ENCODE measurements at places on chromosomes 11 and 22. TPM values are rescaled to one million over a fixed set of nuclear protein-coding genes. Genes with fewer than 3 reads are reported as not detected.
A peak's percentile ranks its signal among the peaks of the same experiment; 100 is the strongest.

The DMC1 gene
- polyA plus RNA-seq: 5.3 TPM

The ACCS gene
- polyA plus RNA-seq: 46.8 TPM

The CRYAB gene
- polyA plus RNA-seq: 71.0 TPM

DNA sequence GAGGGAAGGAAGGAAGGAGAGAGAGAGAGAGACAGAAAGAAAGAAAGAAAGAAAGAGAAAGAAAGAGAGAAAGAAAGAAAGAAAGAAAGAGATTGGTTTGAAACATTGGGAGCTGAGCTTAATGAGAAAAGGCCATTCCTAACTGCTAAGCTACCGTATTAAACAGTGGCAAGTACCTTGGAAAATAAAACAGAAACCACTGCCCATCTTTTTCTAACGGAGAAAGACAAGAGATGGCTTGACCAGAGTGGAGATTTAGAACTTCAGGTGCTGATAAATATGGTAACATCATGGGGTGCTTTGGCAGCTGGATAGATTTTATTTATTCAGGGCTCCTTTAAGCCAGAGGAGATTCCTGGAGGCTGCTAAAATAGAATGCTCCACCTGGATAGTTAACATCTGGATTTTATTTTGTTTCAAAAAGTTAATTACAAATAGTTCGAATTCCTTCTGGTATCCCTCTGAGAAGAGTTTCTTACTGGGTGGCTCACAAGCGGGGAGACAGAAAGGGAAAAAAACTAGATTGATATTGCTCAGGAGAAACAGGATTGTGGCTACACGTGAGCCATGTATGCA lies 12.9 kb downstream of the TIMP3 start:
- DNase-seq: no peak

GRCh38 chr11:93935826-93936225 lies 85.3 kb upstream of the HEPHL1 start:
- DNase-seq: no peak

GRCh38 chr11:17751558-17751957 lies 17.0 kb downstream of the KCNC1 start:
- DNase-seq: no peak

DNA sequence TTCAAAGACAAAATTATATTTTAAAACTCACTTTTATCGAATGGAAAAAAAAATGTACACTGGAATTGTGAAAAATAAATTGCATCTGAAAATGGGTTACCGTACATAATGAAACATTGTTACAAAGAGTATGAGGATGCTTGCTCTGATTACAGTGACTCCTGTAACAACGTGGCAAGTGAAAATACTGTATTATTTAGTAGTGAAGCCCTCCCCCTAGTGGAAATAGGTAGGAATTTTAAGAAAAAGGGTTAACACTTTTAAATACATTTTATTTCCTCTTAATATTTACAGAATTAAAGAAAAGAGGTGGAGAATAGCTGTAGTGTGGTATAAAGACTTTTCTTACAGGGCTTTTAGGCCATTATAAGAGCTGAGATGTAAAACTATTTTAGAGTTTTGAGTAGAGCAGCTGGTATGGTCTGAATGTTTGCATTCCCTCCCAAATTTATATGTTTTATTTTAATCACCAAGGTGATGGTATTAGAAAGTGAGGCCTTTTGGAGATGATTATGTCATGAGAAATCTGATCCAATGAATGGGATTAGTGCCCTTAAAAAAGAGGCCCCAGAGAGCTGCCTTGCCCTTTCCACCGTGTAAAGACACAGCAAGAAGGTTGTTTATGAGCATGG lies 25.2 kb downstream of the FAM76B start:
- DNase-seq: peak; percentile 28

All from right renal pelvis (tissue), 4 donors.